GM10248 (cell line): ENCODE measurements at places on chromosomes 2 and 18.

DNA sequence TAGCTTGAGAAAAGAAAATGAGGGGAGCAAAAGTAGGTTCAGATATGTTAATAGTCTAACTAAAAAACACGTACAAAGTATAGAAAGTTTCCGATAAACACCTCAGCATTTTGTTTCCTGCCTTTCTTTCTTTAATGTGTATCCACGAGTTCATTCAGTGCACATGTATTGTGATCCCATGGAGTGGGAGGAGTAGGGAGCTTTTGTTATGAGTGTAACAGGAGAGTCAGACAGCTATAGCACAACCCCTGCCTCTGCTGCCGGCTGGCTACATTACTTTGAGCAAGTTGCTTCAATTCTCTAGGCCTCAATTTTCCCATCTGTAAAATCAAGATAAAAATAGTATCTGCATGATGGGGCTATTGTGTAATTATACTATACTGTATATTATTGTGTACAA is 249.2 kb upstream of the FIGN start:
- no peak for DNase-seq

- no peak for DNase-seq
These were observed 3.6 kb upstream of the AQP4 start for GRCh38 chr18:26868968-26869586.

GRCh38 chr2:71938108-71938507 is 209.6 kb downstream of the CYP26B1 start:
- DNase-seq: no peak

- DNase-seq: no peak
These were observed 68.8 kb downstream of the DOK6 start for GRCh38 chr18:69469444-69469919.

DNA sequence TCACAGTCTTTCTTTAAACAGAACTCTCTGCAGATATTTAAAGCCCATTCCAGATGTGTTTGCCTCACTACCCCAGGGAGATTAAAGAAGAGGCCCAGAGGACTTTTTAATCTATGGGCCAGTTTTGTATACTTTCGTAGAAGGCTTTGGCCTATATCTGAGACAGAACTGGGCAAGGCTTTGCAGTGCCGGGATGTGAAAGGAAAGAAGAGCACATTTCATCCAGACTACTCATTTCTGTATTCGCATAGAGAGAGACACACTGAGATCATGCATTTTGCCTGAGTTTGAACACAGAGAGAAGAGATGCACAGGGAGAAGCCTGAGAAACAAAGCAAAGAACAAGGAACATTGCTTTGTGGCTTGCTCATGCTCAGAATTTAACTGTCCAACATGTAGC is 54.9 kb upstream of the SLC5A7 start:
- DNase-seq: no peak

- no peak for DNase-seq
These were observed 816.2 kb downstream of the NRXN1 start for GRCh38 chr2:50215736-50216135.

DNA sequence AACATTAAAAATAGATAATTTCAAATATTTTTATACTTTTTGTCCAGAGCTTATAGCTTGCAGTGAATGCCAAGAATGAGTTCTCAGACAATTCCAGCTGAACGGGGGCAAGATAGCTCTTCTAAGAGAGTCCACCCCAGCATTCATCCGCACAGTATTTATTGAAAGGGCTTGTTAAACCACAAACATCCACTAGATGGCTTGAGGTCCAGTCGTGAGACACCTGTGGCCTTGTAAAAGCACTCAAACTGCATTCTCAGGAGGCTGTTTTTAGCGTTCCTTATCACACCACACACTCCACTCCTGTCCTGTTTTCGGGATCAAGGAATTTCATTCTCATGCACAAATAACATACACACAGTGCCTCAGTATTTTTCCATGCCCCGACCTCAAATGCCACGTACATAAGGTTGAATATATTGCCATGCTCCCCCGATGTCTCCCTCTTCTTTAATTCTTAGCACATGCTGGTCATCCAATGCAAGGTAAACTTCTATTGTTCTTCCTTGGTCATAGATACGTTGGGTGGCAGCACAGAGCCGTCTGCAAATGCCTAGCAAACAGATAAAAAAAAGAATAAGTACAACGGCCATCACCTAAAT is 47.4 kb downstream of the DNAJC10 start:
- DNase-seq: no peak

- no peak for DNase-seq
These were observed 33.1 kb downstream of the SS18 start for GRCh38 chr18:26057344-26057773.

DNA sequence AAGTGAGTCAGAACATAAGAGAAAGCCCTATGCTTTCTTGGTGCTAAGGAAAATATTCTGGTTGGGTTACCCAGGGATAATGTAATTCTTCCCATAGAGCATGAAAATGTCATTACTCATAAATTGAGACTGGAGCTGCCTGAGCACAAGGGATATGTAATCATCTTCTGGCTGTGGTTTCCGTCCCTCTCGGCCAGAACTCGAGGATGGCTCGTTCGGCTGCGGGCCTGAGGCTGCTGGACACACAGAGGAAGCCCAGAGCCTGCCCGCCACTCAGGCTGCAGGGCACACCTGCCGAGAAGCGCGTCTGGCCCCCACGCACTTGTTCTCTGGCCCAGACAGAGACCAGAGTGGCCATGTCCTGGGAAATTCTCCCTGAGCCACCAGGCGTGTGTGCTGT is 104.9 kb downstream of the ASAP2 start:
- no peak for DNase-seq

DNA sequence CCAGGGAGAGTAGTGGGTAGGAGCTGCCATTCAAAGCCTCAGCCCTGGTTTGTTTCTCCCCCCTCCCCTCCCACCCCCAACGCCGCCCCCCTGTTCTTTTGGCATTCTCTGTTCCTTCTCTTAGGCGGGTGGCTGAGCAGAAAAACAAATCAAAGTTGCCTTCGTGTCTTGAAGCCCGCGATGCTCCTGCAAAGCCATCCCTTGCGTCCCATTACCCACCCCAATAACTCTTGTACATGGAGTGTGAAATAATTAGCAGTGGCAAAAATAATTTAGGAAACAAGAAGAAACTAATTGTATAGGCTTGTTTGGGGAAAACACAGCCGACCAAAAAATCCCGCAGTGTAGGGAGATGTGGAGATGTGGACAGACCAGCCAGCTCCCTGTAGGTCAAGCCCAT is 59.6 kb downstream of the CELF4 start:
- no peak for DNase-seq

GRCh38 chr2:7661502-7661901 is 744.3 kb downstream of the RNF144A start:
- no peak for DNase-seq

- DNase-seq: no peak
These were observed 193.8 kb downstream of the IKZF2 start for GRCh38 chr2:212957624-212958023.

- DNase-seq: no peak
These were observed 15.2 kb downstream of the KCNJ3 start for GRCh38 chr2:154713675-154714074.

DNA sequence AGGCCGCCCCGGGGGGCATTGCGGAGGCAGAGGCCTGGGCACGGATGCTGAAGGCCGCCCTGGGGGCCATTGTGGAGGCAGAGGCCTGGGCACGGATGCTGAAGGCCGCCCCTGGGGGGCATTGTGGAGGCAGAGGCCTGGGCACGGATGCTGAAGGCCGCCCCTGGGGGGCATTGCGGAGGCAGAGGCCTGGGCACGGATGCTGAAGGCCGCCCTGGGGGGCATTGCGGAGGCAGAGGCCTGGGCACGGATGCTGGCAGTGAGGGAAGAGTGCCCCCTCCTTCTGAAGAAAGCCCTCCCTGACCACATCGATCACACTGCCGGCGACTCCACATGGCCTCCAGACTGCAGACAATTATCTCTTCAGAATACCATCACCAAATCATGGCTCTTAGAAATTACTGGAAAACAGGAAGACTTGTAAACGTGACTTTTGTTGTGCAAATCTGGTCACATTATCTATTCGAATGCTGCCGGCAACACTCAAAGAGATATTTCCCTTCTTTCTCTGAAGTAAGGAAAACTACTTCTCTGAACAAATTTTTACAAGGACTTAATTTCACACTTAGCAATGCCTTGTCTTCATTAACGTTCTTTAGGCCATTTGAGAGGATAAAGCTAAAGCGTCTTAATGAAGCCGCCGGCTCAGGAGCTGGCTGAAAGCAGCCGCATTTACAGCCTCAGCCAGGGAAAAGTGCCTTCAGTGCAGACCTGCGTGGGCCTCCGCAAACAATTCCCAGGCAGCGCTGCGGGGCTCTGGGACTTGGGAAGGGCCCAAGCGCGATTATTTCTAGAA is 18.1 kb upstream of the SNTG2 start:
- no peak for DNase-seq

DNA sequence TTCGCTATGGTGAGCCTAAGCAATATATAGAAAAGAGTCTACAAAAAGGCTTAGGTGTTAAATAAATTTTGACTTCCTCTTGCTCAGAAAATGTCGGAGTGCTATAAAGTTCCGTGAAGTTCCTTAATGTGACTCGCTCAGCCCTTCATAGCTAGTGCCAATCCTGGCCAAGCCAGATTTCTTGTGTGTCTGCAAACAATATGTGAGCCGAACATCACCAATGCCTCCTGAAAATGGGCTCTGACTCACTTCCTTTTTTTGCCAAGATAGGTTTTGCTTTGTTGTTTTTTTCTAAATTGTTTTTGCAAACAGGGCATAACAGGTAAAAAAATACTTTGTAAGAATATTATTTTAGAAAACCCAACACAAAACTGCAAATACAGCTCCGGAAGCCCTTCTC is 26.1 kb downstream of the CDC42EP3 start:
- no peak for DNase-seq

GRCh38 chr18:76461148-76461547 is 33.9 kb downstream of the ZNF516 start:
- no peak for DNase-seq

GRCh38 chr2:8882094-8882493 is 44.7 kb upstream of the KIDINS220 start:
- DNase-seq: no peak

DNA sequence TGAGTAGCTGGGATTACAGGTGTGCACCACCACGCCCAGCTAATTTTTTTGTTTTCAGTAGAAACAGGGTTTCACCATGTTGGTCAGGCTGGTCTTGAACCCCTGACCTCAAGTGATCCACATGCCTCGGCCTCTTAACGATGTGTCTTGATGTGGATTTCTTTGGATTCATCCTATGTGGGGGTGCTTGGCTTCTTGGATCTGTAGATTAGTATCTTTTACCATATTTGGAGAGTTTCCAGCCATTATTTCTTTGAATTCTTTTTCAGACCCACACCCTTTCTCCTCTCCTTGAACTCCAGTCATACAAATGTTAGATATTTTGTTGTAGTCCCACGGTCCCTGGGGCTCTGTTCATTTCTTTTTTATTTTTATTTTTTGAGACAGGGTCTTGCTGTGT is 6.8 kb upstream of the TOGARAM2 start:
- no peak for DNase-seq

- no peak for DNase-seq
These were observed 40.5 kb upstream of the GAREM1 start for GRCh38 chr18:32511147-32511546.

- DNase-seq: no peak
These were observed 156.6 kb downstream of the TWIST2 start for GRCh38 chr2:239004274-239005015.

- peak; percentile 14 for DNase-seq
These were observed 61.6 kb upstream of the SLC38A11 start for GRCh38 chr2:165016772-165017411.

DNA sequence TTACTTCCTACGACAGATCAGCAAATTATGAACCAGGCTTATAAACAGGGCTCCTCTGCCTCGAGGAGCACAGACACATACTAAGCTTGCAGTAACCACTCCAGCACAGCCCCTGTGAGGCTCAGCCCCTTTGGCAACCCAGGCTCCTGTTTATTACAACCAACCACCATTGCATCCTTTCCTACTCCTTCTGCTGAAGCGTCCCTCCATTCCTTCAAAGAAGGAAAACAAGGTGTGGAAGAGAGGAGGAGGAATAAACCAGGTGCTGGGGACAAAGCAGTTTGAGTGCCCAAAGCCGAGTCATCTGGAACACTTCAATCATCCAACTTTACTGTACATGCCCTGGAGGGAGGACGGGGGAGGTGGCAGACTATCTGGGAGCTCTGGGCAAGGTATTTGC is 87.2 kb upstream of the MGAT4A start:
- no peak for DNase-seq

DNA sequence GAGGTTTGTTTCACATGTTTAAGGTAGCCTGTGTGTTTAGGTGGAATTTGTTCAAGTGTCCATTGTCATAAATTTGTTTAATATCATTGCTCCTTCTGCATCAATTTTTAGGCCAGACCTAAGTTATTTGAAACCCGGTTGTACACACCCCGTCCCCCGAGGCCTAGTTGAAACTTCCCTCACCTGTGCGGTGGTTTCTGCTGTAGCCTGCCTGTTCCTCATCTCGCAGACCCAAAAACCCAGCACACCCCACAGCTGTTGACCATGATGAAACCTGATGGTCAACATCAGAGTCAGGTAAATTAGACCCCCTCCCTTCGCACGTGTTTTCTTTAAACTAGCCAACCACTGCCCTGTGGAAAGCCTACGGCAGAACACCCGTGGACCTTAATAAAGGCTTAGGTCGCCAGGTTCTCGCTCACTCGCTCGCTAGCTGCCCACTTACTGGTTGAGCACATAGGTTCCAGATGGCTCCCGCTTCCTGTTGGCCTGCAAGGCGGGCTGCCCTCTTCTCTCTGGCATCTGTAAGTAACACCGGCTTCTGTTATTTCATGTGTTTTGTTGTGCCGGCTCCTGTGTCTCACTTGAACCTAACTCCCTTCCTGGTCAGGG is 64.4 kb downstream of the EML6 start:
- no peak for DNase-seq

DNA sequence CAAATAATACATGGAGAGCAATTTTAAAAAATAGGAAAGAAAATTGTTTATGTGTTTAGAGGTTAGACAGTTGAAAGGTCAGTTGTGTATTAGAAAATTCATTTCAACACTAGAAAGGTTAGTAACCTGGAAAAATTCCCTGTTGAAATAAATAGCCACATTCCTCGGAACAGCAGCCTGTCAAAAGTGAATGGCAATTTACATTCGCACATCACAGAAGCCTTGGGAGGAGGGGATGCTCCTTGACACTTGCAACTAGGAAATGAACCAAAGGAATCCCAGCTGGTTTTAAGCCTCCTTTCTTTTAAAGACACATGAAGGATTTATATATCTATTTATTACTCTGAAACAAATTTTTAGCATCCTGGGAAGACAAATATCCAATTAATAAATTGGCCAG is 653.5 kb upstream of the LRRTM4 start:
- DNase-seq: no peak

DNA sequence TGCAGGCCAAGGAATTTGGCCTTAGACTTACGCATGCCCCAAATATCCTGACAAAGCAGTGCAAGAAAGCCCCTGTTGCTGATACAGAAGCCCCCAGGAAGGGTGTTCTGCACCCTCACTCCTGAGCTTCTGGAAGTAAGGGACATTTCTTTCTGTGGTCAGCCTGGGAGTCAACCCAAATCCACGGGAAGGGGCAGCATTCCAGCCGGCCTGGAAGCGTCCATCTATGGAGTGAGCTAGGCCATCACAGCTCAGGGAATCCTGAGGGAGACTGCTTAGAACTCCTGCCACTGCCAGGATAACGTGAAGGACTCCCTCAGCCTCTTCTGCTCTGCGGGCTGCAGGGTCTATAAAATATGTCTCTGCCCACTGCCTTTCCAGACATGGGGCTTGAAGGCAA is 173.9 kb downstream of the ANAPC1 start:
- no peak for DNase-seq

GRCh38 chr2:35708411-35708923 is 647.1 kb upstream of the CRIM1 start:
- DNase-seq: no peak
